Activated CD8-positive, alpha-beta memory T cell treated with anti-CD3 and anti-CD28 coated beads for 1 hour (primary cell): ENCODE measurements at places on chromosomes 7 and 10.

DNA sequence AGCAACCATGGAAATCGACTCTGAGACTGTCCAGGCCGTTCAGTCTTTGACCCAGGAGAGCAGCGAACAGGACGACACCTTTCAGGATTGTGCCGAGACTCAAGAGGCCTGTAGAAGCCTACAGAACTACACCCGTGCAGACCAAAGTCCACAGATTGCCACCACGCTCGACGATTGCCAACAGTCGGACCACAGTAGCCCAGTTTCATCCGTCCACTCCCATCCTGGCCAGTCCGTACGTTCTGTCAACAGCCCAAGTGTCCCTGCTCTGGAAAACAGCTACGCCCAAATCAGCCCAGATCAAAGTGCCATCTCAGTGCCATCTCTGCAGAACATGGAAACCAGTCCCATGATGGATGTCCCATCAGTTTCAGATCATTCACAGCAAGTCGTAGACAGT, 82.0 kb upstream of the SAMD8 start:
- no peak for DNase-seq

- DNase-seq: no peak
Measured at GRCh38 chr10:132478341-132479023, 59.1 kb upstream of the INPP5A start.

- no peak for DNase-seq
Measured at GRCh38 chr7:109456116-109456515, 886.4 kb downstream of the DNAJB9 start.

DNA sequence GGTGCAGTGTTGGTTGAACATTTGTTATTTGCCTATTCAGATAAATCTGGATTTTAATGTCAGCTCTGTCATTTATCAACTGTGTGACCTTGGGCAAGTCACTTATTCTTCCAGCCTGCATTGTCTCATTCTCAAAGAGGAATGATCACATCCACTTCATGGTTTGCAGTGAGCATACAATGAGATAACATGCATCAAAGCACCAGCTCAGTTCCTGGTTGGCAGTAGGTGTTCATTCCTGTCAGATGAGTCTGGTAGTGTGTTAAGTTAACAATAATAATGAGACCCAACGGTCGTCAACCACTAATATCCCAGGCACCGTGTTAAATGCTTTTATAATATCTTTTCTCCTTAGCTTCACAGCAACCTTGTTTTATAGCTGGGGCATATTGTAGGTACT, 137.3 kb downstream of the SORCS3 start:
- DNase-seq: no peak

DNA sequence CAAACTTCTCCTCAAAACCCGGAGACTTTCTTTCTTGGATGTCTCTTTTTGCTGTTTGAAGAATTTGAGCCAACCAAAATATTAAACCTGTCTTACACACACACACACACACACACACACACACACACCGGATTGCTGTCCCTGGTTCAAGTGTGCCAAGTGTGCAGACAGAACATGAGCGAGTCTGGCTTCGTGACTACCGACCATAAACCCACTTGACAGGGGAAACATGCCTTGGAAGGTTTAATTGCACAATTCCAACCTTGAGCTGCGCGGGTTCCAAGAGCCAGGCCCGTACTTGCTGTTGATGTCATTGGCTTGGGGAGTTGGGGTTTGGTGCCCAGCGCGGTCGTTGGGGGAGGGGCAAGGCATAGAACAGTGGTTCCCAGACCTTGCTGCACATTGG, 1.7 kb downstream of the EGFR start:
- no peak for DNase-seq

DNA sequence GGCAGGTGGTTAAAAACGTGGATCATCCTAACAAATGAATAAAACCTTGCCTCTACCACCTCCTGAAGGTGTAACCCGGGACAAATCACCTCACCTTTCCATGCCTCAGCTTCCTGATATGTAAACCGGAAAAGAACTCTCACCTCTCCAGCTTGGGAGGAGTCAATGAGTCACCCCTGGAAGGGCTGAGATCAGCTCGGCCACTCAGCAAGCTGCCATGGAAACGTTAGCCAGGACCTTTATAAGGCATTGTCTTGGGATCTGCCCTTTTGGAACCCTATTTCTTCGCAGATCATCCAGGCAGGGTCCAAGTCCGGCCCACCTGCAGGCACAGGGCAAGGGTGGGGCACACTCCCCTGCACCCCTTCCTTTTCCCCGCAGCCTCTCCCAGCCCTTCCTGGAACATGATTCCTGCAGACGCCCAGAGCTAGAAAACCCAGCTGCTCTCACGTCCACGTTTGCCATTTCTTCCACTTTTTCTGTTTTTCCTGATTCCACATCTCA, 81.6 kb upstream of the PFKP start:
- DNase-seq: no peak

- DNase-seq: no peak
Measured at GRCh38 chr7:135670179-135670578, 7.9 kb downstream of the STMP1 start.

GRCh38 chr10:29722777-29723176, 88.0 kb upstream of the SVIL start:
- DNase-seq: no peak

GRCh38 chr7:46058086-46058823, 137.2 kb upstream of the IGFBP3 start:
- no peak for DNase-seq

DNA sequence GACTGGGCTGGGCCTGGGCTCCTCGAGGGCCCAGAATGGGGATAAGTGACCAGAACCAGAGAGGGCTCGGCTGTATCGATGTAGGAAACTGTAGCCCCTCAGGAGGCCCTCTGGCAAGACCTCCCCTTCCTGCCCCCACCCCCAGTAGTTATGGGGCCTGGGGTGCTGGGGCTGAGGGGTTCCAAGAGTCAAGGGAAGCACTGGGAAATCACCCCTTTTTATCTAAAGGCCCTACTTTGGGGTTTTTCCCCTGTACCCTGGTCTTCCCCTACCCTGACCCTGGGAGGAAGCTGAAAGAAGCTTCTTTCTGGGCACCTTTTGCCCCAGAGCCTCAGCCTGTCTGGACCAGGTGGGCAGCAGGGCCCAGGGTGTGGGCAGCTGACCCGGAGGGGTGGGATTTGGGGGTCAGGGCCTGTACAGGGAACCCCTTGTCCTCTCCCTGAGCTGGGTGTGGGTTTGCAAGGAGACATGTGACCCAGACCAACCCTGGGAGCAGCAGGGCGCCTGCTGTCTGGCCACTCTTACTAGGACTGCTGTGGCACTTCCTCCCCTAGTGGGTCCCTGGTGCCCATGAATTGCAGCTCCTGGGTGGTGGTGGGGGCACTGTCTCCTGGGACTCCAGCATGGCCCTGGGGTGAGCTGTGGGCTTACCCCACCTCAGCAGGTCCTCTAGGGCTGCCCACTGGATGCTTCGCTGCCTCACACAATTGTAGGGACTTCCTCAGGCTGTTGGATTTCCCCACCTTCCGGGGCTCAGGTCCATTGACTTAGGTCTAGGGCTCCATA, 1.5 kb downstream of the IRF5 start:
- DNase-seq: no peak

- no peak for DNase-seq
Measured at GRCh38 chr10:121942749-121943416, 15.1 kb upstream of the ATE1 start.

DNA sequence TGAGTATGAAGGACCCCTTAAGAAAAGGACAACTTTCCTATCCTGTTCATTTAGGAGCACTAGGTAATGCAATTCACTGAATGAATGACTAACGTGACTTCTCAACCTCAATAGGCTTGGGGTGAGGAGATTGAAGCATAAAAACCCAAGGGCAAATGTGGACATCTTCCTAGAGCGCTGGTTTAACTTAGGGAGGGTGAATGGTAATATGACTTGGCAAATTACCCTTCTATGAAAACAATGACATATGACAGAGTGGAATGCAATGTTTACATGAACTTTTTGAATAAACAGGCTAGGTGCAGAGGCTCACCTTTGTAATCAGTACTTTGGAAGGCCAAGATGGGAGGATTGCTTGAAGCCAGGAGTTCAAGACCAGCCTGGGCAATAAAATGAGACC, 83.9 kb upstream of the ANK3 start:
- DNase-seq: no peak

DNA sequence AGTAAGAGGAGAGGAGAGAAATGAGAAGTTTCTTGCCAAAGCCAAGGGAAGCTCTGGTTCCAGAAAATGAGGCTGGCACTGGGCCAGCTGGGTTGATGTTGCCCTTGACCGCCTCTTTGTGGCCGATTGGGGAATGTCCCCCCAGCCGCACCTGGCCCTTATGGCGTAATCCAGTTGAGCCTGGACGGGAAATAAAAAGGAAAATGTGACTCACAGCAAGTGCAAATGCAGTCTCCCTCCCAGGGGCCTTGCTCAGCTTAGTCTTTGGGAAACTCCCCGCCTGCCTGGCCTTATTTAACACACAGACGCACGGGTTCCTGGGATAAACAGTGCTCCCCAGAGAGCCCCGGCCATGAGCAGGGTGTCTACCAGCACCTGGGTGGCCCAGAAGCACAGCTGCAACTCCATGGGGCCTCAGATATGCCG, 174.8 kb downstream of the KIAA1217 start:
- DNase-seq: no peak

- DNase-seq: no peak
Measured at GRCh38 chr10:101397140-101397539, 43.2 kb downstream of the BTRC start.

- DNase-seq: no peak
Measured at GRCh38 chr10:91250341-91250740, 29.9 kb downstream of the PCGF5 start.

DNA sequence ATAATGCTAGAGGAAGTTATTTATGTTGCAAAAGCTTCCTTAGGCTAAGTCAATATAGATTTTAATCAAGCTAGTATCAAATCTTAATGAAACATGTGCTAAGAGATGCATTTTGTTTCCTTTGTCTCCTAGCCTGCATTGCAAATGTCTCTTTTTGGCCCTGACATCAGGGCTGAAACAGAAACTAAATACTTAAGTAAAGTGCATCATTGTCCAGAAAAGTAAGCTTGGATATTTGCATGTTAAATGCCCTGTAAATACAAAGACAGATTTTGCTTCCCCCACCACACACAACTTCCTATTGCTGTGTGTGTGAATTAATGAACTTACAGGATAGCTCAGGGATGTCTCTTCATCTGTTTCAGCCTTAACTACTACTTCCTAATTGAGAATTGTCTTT, 10.0 kb upstream of the STAMBPL1 start:
- DNase-seq: no peak

DNA sequence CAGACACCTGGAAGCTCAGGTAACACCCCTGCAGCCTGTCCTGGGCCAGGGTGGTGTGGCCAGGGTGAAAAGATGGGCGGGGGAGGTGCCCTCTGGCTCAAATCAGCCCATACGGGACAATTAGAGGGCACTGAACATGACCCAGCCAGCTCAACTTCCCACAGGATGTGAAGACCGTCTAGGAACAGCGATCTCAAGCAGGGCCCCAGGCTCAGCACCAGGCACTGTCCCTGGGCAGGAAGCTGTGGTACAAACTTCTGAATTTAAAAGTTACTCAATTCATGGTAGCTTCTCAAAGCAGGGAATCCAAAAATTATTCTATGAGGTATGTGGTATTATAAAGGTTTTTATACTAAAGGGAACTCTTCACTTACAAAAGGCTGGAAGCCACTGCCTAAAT, 5.1 kb upstream of the GRB10 start:
- no peak for DNase-seq

DNA sequence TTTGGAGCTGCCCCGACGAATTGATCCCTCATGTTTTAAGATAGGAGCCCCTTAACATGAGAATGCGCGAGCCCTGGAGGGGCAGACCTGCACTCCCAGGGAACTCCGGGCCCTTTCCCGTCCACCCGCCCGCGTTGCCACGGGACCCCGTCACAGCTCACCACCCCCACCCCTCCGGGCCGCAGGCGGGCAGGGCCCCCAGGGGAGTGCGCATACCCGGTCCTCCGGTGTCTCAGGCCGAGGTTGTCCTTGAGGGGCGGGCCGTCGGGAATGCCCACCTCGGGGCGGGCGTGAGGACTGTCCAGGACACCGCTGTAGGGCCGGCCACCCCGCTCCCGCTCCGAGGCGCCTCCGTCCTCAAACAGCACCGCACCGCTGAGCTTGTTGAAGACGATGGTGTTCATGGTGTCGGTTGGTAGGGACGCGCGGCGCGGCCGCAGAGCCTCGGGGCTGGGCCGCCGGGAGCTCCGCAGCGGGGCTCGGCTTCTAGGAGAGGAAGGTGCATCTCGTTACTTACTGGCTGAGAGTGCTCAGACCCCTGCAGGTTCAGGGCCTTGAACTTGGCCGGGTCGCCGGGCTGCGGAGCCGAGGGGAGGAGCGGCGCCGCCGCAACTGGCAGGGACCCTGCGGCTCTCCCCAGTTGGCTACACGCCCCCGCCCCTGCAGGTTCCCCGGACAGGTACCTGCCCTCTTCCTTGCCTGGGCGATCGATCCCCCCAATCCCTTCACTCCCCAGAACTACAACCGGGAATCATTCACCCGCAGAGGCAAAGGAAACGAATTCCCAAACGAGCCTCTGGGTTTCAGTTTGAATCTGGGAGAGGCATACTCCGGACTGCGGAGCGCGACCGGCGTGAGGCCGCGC, 2.4 kb downstream of the MKX start:
- DNase-seq: no peak

- no peak for DNase-seq
Measured at GRCh38 chr7:135428879-135429278, 81.0 kb downstream of the CNOT4 start.

- DNase-seq: no peak
Measured at GRCh38 chr10:62045765-62046521, 144.4 kb downstream of the ARID5B start.

GRCh38 chr7:144481833-144482232, 78.3 kb upstream of the NOBOX start:
- no peak for DNase-seq

- no peak for DNase-seq
Measured at GRCh38 chr10:116286626-116287200, 13.7 kb upstream of the GFRA1 start.

DNA sequence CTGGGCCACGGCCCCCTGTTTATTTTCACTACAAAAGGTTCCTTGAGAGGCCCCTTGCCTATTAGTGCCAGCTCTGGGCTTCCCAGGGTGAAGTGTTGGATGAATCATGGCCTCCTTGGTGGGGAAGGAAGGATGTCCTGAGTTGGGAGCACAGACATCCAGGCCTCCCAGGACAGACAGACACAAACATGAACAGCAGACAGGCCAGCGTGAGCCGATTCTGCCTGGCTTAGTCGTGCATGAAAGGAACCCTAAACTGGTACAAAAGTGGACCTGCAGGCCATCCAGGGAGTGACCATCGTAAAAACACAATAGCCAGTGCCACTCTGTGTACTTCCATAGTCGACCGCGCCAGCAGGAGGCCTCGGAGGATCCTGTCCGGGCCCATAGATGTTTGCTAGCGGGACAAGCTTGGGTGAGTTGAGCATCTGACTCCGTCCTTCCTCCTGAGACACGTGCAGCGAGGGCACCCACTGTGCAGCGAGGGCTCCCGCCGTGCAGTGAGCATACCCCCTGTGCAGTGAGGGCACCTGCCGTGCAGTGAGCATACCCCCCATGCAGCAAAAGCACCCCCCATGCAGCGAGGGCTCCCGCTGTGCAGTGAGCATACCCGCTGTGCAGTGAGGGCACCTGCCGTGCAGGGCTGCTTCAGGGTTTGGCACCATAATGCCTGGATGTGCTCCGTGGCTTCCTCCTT, 51.3 kb upstream of the PRKAR1B start:
- no peak for DNase-seq

- DNase-seq: no peak
Measured at GRCh38 chr10:101611096-101611905, 23.2 kb downstream of the DPCD start.
